ENCODE measurements at places on chromosomes 11 and 22. TPM values are rescaled to one million over a fixed set of nuclear protein-coding genes. Genes with fewer than 3 reads are reported as not detected.

Gene MRPL40
- total RNA-seq = 18.7 TPM

GRCh38 chr11:12489246-12489772 is 111.9 kb downstream of the PARVA start:
- no peak for DNase-seq

Gene C22orf31
- total RNA-seq = not detected

DNA sequence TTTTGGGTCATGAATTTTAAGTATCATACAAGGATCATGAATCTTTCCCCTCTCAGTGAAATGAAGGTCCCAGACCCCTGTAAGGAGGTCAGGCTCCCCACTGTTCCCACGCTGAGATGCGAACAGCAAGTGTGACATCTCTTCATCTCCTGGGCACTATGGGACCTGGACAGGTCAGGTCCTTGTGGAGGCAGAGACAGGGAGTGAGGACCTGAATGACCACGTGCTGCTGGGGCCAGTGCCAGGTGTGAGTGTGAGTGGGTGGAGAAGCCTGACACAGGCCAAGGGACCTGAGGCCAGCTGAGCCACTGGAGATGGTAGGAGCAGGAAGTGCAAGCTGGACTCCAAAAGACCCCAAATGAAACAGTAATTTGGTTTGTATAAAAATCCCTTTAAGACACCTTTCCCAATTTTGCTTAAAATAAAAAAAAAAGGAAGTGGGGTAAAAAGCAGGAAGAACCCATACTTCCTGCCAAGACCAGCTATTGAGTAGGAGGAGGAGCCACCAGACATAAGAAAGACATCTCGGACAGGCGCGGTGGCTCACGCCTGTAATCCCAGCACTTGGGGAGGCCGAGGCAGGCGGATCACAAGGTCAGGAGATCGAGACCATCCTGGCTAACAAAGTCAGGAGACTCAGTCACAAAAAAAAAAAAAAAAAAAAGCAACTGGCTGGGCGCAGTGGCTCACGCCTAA is 35.4 kb upstream of the SERPIND1 start:
- DNase-seq = no peak

GRCh38 chr11:104339380-104339831 is 175.5 kb upstream of the PDGFD start:
- DNase-seq = no peak

Gene PHF21B
- total RNA-seq = 1.6 TPM

DNA sequence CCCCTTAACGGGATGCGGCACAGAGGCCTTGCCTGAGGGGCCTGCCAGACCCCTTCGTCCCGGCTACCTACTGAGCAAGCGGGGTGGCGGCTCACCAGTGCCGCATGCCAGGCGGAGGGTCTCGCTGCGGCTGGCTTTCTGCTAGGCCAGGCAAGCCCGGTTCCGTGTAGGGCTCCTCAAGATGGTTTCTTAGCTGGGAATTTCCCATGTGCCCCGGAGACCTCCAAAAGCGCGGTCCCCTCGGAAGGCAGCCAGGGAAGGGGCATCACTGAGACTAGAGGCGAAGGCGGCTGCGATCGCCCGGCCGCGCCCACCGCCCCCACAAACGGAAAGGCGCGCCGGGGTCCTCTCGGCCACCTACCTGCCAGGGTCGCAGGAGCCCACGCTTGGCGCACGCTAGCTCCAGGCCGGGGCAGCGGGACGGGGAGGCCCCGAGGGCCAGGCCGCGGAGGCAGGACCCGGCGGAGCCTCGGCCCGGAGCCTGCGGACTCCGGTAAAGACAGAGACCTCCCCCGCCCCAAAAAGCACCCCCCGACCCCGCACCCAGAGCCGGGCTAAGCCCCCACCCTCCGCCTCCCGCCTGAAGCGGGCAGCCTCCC is 23.8 kb downstream of the MICAL3 start:
- DNase-seq = peak; percentile 64

Gene RFPL2
- not detected for total RNA-seq

Gene MYBPC3
- 0.53 TPM for total RNA-seq

DNA sequence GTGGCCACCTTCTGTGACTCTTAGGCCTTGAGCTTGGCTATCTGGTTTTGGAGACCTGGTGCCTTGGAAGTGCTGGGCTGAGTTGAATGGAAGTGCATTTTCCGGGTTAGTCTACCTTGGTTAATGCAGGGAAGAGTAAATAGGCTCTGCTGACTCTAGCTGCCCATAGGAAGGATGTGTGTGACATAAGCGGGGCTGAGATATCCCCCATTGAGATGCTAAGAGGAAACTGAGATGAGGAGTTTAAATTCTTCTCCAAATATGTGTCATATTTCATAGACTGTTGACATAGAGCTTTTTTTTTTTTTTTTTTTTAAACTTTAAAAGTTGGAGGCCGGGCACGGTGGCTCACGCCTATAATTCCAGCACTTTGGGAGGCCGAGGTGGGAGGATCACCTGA is 30.8 kb downstream of the ZNRF3 start:
- no peak for DNase-seq

- DNase-seq = no peak
These were observed 22.1 kb upstream of the UCP3 start for GRCh38 chr11:74030723-74031676.

DNA sequence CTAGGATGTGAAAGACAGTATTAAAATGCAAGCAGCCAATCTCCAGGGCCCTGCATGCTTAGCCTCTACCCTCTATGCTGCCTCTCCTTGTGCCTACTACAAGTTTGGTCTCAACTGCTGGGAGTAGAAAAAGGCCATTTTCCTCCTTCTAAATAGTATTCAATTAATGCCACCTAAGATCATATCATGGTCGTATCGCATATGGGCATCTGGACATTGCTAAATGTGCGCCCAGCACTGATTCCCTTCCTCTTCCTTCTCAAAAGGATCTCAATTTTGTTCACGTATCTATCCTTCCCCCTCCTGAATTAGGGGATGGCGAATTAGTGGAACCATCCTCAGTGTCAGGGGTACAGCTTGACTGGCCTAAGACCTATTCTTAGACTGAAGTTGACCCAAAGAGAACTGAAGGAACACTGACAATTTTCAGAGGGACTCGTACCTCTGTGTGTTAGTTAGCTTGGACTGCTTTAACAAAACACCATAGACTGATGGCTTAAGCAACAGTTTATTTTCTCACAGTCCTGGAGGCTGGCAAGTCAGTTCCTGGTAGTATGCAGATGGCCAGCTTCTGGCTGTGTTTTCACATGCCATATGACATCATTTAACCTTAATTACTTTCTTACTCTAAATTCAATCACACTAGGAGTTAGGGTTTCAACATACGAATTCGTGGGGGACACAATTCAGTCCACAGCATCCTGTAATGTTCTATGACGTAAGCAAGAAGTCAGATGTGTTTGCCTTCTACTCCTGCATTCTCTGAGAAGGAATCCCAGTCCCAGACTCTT is 8.5 kb upstream of the NUP50 start:
- no peak for DNase-seq

DNA sequence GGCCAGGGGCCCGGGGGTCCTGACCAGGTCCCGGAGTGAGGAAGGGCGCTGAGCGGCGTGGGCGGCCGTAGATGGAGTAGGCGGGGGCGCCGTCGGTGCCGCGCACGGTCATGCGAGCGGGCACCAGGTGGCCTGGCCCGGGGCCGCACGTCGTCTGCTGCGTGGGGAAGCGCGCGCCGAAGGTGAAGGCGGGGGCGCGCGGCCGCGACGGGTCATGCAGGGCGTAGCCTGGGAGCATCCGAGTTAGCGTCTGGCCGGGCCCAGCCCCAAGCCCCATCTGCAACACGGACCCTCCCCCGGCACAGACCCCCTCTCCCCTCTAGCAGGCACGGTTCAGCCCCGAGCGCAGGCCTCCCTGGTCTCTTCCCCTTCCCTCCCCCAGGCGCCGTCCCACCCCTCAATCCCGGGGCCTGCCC is 1.7 kb upstream of the TYMP start:
- DNase-seq = peak; percentile 78

GRCh38 chr11:78319453-78319955 is 98.1 kb downstream of the GAB2 start:
- DNase-seq = no peak

DNA sequence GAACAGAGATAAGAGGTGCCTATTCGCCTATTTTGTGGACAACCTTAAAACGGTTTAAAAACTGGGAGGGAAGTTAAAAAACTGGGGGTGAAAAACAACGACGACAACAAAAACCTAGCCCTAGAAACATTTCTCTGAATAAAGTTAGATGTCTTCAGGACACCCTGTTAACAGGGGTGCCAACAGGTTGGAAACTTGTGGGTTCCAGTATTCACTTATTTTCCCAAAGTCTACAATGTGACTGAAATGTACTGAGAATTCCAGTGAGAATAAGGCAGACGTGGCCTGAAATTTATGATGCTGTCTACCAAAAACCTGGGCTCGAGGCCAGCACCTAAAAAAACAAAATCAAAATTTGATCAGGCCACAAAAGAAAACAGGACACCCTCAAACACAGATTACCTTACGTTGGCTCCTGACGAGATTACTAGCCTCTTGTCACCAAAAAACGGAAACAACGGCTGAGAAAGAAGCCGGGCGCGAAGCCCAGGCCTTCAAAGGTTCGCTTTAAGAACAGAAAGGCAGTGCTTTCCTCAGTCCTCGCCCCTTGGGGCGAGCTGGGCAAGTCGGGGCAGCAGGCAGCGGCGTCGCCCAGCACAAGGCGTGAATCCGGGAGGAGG is 906 bp downstream of the CCDC90B start:
- DNase-seq = no peak

GRCh38 chr11:109019342-109019936 is 354.6 kb downstream of the DDX10 start:
- DNase-seq = no peak

- no peak for DNase-seq
These were observed 739.8 kb downstream of the OPCML start for GRCh38 chr11:132792341-132793140.
